Esophagus squamous epithelium (tissue), 5 donors: ENCODE measurements at places on chromosomes 16 and 17.

DNA sequence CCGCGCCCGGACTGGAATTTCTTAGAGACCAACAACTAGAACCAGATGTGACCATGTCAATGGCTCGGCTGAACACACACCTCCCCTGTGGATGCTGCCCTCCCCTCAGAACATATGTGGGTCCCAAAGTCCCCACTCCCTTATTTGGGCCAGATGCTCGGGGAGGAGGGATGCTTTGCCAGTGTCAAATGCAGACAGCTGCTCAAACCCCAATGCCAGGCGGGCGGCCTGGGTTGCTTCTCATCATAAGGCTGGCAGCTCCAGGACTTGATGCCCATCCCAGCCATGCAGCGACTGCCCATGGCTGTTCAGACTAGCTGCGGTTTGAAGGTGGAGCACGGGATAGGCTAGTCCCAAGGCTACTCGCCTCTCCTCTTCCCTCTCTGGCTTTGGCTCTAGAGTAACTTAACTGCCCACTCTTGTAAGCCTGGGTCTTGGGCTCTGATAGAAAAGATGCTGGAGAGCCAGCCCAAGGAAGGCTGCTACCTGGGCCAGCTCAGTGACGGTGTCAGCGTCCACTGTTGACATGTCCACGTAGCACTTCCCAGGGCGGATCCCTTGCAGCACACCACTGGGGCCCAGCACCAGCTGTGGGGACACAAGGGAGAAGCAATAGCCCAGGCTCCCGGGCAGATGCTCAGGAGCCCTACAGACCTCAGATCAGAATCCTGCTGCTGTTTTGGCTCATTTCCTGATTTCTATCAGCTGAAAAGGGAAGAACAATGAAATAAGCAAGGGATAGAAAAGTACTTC lies 11.0 kb upstream of the ROGDI start:
- H3K4me1 ChIP-seq, result peaks cover 28% of the 10 kb centered on the region
- no peaks in the 10 kb centered on the region for H3K27me3 ChIP-seq
- DNase-seq, result no peak
- peaks cover 37% of the 10 kb centered on the region for H3K36me3 ChIP-seq
- H3K27ac ChIP-seq, result no peak overlapping the region

- no peaks in the 10 kb centered on the region for H3K27me3 ChIP-seq
- no peaks in the 10 kb centered on the region for H3K4me1 ChIP-seq
- no peak overlapping the region for H3K4me3 ChIP-seq
- no peak overlapping the region for H3K27ac ChIP-seq
- H3K36me3 ChIP-seq, result no peaks in the 10 kb centered on the region
- DNase-seq, result no peak
Measured at GRCh38 chr16:52535076-52535475, 11.9 kb downstream of the TOX3 start.

DNA sequence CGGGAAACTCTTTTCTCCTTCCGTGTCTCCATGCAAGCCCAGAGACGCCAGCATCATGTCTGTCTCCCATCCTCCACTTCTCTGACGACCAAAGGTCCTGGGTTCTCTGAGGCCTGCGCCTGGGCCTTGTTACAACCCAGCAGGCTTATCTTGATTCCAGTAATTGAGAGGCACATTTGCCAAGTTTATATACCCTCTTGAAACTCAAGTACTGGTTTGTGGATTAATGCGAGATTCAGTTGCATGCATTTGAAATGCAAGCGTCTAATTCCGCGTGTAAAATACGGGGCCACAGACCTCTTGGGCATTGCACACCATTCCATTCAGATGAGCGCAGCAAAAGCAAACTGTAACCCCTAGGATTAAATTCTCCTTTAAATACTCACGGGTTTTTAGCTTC lies 28.7 kb upstream of the CRISPLD2 start:
- H3K27ac ChIP-seq, result no peak overlapping the region
- H3K36me3 ChIP-seq, result no peaks in the 10 kb centered on the region

GRCh38 chr16:84020353-84020752 lies 22.2 kb downstream of the SLC38A8 start:
- no peaks in the 10 kb centered on the region for H3K36me3 ChIP-seq
- H3K4me3 ChIP-seq, result no peak overlapping the region
- H3K4me1 ChIP-seq, result no peaks in the 10 kb centered on the region

DNA sequence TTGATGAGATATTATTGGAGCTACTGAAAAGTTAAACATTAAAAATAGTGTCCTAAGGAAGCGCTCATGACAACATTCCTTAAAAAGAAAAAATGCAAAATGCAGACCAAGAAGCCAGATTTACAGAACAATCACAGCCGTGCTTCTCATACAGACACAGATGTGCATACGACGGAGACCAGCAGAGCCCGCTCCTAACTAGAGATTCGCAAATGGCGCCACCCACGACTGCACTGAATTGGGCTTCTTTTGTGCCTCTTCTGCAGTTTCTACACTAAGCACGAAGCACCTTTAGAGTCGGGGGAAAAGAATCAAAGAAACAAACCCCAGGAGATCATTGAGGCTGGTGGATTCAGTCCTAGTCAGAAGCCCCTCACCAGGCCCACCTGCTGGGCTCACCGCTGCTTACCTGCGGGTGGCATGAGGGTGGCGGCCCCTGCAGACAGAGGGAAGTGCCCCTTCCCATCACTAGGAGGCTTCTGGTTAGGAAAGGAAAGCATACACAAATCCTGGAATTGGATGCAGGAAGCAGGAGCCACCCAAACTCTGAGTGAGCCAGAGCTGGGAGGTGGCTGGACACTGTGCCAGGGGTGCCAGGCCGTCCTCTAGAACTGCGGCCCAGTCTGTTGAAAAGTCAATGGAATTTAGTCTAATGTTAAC lies 64.9 kb upstream of the CHMP6 start:
- no peaks in the 10 kb centered on the region for H3K27me3 ChIP-seq
- H3K27ac ChIP-seq, result no peak overlapping the region
- no peak for DNase-seq
- H3K4me3 ChIP-seq, result no peak overlapping the region
- no peaks in the 10 kb centered on the region for H3K4me1 ChIP-seq
- H3K36me3 ChIP-seq, result peaks cover 75% of the 10 kb centered on the region

- H3K27me3 ChIP-seq, result no peaks in the 10 kb centered on the region
- H3K4me3 ChIP-seq, result no peak overlapping the region
- no peak overlapping the region for H3K27ac ChIP-seq
- no peak for DNase-seq
Measured at GRCh38 chr17:79280866-79281572, 206.4 kb downstream of the ENGASE start.

DNA sequence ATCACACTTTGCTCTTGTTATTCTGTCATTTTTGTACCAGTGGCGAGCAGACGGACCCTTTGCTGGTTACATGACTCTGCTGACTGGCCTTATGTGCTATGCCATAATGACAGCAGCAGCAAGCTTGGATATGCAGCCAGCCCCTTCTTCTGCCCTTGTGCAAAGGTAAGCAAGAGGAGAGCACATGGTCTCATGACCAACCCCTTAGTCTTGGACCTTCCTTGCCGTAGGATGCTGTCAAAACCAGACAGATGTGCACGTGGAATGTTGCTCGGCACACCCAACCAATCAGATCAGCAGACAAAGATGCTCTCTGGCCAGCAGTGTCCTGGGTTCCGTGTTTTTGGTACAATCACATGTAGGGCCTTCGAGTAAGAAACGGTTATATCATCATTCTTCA lies 4.8 kb upstream of the N4BP1 start:
- no peaks in the 10 kb centered on the region for H3K27me3 ChIP-seq
- no peak for DNase-seq
- no peak overlapping the region for H3K27ac ChIP-seq
- H3K36me3 ChIP-seq, result no peaks in the 10 kb centered on the region

- peak overlapping the region; percentile 23 for H3K27ac ChIP-seq
- DNase-seq, result no peak
- H3K4me1 ChIP-seq, result peaks cover 19% of the 10 kb centered on the region
- no peak overlapping the region for H3K4me3 ChIP-seq
Measured at GRCh38 chr16:89502081-89502843, 5.9 kb upstream of the SPG7 start.

DNA sequence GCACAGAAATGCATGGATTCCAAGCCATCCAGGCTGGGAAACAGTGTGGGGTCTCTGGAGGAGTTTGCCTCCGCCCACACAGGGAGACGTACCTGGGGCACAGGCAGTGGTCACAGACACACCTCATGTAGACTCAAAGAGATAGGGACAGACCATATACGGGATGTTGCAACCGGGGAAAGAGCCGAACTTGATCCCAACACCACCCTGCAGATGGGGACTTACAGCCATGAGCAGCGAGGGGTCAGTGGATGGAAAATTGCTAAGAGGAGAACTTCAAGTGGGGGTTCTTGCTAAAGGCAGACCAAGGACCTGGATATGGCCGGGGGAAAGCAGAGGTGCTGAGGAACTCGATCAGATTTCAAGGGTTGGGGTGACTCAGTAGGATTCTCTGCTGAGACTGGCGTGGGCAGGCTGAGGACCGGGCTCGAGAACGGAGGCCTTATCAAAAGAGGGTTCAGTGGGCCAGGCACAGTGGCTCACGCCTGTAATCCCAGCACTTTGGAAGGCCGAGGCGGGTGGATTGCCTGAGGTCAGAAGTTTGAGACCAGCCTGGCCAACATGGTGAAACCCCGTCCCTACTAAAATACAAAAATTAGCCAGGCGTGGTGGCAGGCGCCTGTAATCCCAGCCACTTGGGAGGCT lies 12.0 kb upstream of the DNAH17 start:
- no peaks in the 10 kb centered on the region for H3K36me3 ChIP-seq
- DNase-seq, result no peak
- H3K4me1 ChIP-seq, result no peaks in the 10 kb centered on the region
- H3K27ac ChIP-seq, result no peak overlapping the region

GRCh38 chr17:32111141-32111771 lies 31.0 kb upstream of the RHOT1 start:
- H3K4me1 ChIP-seq, result peaks cover 11% of the 10 kb centered on the region
- no peaks in the 10 kb centered on the region for H3K36me3 ChIP-seq
- H3K4me3 ChIP-seq, result peak overlapping the region; percentile 16
- no peak overlapping the region for H3K27ac ChIP-seq

DNA sequence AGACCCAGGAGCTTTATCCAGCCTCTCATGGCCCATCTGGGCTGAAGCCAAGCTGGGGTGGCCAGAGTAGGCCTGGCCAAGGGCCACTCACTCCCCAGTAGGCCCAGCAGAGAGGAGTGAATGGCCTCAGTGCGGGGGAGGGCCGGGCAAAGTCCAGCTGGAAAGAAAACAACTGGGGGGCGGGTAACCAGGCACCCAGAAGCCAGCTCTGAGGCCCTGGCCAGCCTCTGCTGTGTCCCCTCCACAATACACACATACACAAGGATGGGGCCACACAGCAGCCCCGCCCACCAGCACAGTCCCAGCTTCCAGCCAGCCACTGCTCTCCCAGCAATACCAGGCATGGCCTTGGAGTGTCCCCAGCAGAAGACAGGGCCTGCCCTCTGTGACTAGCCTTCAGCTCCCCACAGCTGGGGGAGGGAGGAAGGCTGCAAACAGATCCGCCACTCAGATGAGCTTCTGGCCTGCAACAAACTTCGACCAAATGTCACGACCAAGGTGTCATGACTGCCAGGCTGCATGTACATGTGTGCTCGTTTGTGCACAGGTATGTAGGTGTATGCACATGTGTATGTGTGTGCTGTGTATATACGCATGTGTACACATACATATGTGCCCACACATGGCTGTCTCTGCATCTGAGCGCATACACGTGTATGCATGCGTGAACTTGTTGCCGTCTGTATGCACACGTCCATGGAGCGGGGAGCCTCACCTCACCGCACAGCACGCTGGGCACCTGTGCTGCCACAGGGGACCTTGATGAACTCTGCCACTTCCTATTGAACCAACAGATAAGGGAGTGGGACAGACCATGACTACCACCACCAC lies 5.0 kb downstream of the CARHSP1 start:
- no peaks in the 10 kb centered on the region for H3K36me3 ChIP-seq
- no peak overlapping the region for H3K4me3 ChIP-seq
- H3K27ac ChIP-seq, result peak overlapping the region; percentile 52

DNA sequence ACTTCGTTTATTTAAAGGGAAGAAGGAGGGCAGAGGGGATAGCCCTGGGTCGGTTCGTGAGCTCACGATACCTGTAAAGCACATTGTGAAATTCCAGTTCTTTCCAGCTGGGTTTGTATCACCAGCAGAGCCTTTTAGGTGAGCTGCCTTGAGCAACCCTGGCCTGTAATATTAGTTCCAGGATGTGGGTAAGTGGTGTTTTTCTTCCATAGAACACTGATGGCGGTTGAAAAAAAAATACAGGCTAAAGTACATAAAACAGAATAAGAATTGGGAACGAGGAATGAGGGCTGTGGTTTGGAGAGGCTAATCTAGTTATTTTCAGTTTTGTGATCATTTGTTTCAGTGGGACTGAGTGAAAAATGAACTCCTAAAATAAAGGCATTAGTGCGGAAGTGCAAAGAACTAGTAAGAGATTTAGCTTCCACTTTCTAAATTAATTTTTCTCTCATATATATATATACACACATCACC lies 20.6 kb downstream of the HS3ST3B1 start:
- no peak overlapping the region for H3K4me3 ChIP-seq
- H3K27me3 ChIP-seq, result no peaks in the 10 kb centered on the region
- no peak overlapping the region for H3K27ac ChIP-seq
- DNase-seq, result no peak
- H3K4me1 ChIP-seq, result no peaks in the 10 kb centered on the region
- H3K36me3 ChIP-seq, result no peaks in the 10 kb centered on the region

GRCh38 chr17:75267153-75267410 lies 3.9 kb downstream of the MIF4GD start:
- H3K27me3 ChIP-seq, result no peaks in the 10 kb centered on the region
- peaks cover 49% of the 10 kb centered on the region for H3K36me3 ChIP-seq
- H3K4me3 ChIP-seq, result no peak overlapping the region
- H3K27ac ChIP-seq, result no peak overlapping the region
- peaks cover 14% of the 10 kb centered on the region for H3K4me1 ChIP-seq

DNA sequence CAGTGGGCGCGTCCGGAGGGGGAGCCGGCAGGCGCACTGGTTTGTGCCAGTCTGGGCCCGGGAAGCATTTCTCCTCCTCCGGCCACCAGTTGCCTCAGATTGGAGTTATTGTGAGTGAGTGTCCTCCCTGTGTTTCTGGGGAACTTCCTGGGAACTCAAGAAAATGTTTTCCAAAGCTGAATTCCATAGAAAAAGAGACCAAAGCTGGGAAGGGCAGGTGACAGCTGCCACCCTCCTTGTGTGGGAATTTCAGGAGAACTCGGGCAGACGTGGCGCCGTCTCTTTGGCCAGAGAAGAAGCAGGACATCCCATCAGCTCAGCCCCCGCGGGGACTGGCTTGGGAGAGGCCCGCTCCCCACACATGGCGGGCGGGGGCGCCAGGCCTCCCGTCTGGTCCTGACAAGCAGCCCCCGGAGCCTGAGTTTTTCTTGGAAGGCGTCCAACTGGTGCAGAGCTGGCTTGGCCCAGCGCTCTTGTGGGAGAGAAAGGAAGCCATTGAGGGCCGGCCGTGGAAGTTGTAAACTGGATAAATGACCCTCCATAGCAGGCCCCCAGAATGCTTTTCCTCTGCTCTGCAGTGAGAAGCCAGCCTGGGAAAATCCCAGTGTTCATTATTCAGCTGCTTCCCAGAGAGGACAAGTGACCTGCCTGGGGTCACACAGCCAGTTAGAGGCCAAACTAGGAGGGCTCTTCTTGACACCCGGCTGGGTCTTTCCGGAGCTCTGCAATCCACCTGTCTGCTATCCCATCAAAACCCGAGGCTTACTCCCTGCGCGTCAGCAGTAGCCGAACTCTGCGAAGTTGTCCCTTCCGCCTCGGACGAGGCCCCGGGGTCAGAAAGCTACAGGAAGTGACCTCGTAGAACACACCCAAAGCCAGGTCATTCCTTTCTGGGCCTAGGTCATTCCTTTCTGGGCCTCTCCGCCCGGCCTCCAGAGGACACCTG lies 39.2 kb upstream of the GSE1 start:
- DNase-seq, result no peak
- no peaks in the 10 kb centered on the region for H3K36me3 ChIP-seq
- peaks cover 75% of the 10 kb centered on the region for H3K4me1 ChIP-seq
- H3K4me3 ChIP-seq, result no peak overlapping the region

- no peak overlapping the region for H3K4me3 ChIP-seq
- H3K27ac ChIP-seq, result no peak overlapping the region
- no peaks in the 10 kb centered on the region for H3K36me3 ChIP-seq
Measured at GRCh38 chr16:4067262-4068001, 48.8 kb downstream of the ADCY9 start.
